ENCODE measurements at places on chromosomes 2 and 18.

DNA sequence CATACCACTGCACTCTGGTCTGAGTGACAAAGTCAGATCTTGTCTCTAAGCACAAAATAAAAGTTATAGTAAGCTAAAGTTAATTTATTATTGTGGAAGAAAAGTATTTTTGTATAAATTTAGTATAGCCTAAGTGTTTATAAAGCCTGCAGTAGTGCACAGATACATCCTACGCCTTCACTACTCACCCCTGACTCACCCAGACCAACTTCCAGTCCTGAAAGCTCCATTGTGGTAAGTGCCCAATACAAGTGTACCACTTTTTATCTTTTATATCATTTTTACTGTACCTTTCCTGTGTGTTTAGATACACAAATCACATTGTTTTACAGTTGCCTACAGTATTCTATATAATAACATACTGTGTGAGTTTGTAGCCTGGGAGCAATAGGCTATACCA is 57.5 kb downstream of the UBE2E3 start:
- no peak for DNase-seq

- no peak for DNase-seq
Measured at GRCh38 chr18:34039201-34039600, 185.5 kb downstream of the NOL4 start.

DNA sequence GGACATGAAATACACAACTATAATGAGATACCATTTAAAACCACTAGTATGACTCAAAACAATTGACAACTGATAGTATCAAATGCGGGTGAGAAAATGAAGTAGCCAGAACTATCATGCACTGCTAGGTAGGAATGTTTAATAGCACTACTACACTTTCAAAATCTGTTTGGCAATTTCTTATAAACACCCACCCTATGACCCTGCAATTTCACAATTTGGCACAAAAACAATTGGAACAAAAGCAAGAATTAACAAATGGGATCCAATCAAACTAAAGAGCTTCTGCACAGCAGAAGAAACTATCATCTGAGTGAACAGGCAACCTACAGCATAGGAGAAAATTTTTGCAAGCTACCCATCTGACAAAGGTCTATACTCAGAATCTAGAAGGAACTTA is 431.2 kb upstream of the GYPC start:
- no peak for DNase-seq

- no peak for DNase-seq
Measured at GRCh38 chr2:165793779-165794535, at the start of gene GALNT3. TSS of gene GALNT3 (minus strand) at chr2:165794247. CDS start at chr2:165770700, 23,547 bp downstream.

GRCh38 chr2:71756280-71756906 is 303.0 kb downstream of the DYSF start:
- no peak for DNase-seq

- no peak for DNase-seq
Measured at GRCh38 chr2:229971298-229971790, 49.0 kb downstream of the FBXO36 start.

GRCh38 chr2:100935372-100935752 is 66.7 kb upstream of the RPL31 start:
- no peak for DNase-seq

GRCh38 chr18:7657050-7657449 is 89.9 kb downstream of the PTPRM start:
- DNase-seq = no peak

DNA sequence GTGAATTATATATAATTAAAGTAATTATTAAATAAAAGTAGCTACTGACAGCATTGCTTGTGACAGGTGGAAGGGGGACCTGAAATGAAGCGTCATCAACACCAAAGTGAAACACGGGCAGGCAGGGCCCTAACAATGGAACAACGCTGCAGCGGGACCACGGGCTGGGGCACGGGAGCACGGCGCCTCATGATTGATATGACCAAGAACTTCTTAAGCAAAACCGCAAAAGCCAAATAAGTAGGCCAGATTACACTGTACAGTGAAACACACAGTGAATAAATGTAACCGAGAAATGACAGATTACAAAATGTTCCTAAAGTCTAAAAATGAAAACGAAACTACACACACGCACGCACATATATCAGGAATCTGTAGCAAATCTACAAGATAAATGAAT is 81.4 kb downstream of the SNTG2 start:
- no peak for DNase-seq

- DNase-seq = no peak
Measured at GRCh38 chr2:119136093-119136492, 22.5 kb downstream of the C1QL2 start.

DNA sequence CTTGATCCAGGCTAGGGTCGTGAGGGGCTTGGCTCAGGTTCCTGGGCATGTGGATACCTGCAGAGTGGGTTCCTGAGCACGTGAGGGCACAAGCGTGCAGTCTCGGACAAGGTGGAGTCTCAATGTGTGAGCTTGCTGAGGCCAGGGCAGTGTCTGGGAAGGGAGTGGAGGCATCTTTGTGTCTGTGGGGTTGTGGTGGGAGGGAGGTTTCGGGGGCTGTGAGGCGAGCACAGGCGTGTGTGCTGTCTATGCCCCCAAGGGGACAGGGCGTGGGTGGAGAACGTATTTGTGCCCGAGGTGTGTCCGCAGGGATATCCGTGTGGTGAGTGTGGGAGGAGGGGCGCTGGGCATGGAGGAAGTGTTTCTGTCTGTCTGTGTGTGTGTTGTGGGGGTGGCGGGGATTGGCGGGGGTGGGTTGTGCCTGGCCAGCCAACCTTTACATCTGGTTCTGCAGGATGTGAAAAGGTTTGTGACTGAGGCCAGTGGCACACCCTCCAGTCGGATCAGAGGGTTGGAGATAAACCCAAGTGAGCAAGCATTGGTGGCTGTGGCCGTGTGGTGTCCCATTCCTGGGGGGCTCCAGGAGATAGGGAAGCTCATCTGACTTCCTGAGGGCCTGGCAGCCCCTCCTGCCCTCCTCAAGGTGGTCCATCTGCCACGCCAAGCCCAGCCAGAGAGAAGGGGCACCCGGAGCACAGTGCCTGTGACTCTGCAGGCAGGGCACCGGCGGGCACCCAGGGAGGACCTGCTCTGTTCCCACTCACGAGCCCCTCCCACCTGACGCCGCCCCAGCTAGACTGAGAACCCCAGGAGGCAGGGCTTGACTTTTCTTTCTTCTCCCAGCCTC is 57.1 kb downstream of the ZFP36L2 start:
- no peak for DNase-seq

DNA sequence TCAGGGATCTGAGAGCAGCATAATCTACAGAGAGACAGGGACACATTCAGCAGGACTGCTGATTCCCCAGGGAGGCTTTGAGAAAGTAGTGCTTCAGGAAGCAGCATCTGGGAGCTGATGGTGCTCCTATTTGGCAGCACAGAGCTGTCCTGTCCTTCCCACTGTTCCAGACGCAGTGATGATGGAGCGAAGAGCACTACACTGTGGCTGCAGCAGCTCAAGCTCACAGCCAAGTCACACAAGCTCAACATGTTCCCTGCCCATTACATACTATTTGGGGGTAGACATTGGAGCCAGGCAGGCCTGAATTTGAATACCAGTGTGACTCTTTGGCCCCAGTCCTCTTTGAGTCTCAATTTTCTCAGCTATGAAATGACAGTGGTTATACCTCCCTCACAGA is 15.2 kb upstream of the GALM start:
- DNase-seq = no peak

- no peak for DNase-seq
Measured at GRCh38 chr2:31402388-31402787, 12.2 kb downstream of the XDH start.

DNA sequence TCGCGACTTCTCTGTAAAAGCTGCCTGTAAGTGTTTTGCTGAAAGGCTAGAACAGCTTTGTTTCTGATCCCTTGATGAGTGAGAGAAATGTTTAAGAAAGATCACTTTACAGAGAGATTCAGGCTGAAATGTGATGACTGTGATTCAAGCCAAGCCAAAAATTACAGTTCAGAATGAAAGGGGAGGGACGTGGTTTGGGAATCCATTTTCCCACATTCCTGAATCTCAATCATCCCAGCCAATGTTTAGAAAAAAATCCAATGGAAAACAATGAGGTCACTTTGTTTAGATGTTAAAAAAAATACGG is 416.7 kb downstream of the ARHGAP15 start:
- DNase-seq = no peak

GRCh38 chr18:46464926-46465655 is 191.9 kb downstream of the LOXHD1 start:
- DNase-seq = no peak

- DNase-seq = no peak
Measured at GRCh38 chr2:180618570-180618969, 361.8 kb upstream of the UBE2E3 start.

DNA sequence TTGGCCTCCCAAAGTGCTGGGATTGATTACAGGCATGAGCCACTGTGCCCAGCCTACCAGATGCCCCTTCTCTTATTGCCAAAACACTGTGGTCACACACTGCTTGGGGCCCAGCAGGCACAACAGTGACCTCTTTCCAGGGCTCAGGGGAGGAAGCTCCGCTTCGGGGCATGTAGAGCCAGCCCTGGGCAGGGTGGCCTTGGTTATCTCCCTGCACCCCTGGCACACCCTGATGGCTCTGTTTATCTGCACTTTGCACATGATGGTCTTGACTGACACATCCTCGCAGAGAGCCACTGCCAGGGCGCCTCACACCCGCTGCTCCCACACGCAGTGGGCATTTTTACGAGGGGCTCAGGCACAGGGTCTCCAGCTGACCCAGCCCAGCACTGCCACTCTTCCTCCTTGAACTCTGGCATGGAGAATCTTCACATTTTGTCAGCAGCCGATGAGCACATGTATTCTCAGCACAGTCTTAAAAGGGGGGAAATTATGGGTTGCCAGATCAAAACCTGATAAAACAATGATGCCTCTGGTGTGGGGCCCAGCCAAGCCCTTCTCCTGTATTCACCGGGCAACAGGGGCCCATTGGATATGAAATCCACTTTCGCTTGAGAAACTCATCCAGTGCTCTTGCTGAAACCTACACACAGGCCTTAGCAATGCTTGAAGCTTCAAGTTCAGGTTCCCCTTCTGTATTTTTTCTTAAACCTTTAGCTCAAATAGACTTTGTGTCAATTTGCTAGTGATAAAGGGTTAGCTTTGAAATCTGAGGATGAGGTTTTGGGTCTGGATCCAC is 5.9 kb downstream of the GYPC start:
- no peak for DNase-seq

DNA sequence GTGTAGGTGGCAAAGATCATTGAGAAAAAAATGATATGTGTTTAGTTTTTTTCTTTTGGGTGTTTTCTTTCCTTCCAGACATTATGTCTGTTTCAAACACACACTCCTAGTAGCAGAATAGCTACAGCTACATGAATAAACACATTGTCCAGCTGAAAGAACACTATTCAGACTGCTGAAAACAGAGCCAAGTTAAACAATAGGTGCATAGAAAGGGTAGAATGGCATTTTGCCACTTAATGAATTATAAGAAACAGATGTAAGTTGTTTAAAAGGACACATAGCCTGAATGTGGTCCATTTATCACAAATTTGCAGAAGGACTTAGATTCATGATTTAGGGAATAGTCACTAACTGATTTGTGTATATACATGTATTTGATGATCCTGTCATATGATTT is 20.1 kb downstream of the CTLA4 start:
- no peak for DNase-seq

- no peak for DNase-seq
Measured at GRCh38 chr2:88656690-88657089, 29.4 kb upstream of the EIF2AK3 start.

DNA sequence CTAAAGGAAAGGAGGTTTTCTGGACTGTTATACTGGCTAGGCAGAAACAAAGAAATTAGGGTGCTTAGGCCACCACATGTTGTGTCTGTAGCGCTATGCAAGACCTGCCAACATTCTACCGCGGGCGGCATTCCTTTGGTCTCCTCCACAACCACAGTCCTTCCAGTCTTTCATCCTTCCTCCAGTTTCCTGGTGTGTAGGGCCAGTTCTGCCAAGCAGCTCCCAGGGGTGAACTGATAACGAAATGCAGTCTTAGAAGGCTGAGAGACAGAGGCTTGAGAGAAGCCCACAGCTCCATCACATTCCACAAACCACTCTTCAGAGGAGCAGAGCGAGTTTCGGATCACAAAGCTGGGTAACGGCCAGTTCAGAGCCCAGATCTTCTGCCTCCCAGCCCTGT is 19.5 kb upstream of the CXXC1 start:
- no peak for DNase-seq

DNA sequence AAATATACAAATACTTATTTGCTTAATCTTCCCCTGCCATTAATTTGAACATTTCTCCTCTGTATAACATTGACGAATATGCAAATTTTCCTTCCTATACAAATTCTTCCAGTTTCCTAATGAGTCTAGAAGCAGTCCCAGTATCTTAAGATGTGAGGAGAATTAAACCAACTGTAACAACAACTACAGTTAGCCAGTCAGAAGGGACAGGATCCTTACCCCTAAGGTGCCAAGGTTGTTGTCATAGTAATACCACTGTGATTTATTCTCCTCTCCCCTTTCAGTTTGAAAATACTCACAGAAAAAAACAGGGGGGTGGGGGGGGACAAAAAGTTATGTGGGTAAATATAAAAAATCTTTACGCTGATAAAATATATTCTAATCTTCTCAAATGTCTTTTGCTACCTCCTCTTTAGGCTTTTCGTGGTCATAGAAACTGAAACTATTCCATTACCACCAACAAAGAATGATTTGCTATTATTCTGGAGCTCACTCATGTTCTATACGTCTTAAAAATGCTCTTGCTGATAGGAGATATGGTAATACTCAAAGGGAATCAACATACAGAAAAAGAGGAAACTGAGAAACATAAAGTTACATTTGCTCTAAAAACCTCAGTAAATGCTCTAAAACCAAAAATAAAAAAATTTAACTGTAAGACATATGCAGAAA is 107.6 kb downstream of the MEMO1 start:
- no peak for DNase-seq

DNA sequence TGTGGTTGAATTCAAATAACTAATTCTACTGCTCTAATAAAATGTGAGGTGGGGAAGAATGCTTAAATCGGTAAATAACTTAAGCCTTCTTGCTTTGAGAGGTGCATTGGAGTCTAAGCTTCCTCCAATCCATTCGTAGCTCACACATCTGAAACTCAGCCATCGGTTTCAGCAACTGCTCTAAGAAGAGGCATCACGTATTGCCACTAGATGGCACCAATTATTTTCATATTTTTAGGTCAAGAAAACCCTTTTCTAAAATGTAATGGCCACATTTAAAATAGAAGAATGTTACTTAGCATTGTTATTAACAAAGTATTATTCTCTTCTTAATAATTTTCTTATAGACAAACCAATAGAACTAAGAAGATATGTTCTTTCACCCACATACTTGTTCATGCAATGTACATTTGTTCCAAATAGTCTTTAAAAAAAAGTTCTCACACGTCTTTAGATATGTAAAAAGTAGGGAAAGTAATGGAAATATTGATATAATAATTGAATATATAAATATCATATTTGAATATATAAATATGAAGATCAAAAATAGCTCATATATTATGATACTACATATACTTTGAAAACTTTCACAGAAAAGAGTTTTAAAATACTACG is 229.8 kb downstream of the CCDC178 start:
- DNase-seq = no peak

All from stimulated activated CD4-positive, alpha-beta T cell treated with anti-CD3 and anti-CD28 coated beads, TNF-alpha, amount 100 ng/mL, for 1 hour (primary cell).